Occipital lobe (tissue), 3 donors: ENCODE measurements at places on chromosomes 2 and 18. TPM values are rescaled to one million over a fixed set of nuclear protein-coding genes. Genes with fewer than 3 reads are reported as not detected.

Gene RFTN2
- total RNA-seq: 29.9 TPM

Gene OSR1
- total RNA-seq: 4.4 TPM

Gene ITGA4
- total RNA-seq: 8.7 TPM

DNA sequence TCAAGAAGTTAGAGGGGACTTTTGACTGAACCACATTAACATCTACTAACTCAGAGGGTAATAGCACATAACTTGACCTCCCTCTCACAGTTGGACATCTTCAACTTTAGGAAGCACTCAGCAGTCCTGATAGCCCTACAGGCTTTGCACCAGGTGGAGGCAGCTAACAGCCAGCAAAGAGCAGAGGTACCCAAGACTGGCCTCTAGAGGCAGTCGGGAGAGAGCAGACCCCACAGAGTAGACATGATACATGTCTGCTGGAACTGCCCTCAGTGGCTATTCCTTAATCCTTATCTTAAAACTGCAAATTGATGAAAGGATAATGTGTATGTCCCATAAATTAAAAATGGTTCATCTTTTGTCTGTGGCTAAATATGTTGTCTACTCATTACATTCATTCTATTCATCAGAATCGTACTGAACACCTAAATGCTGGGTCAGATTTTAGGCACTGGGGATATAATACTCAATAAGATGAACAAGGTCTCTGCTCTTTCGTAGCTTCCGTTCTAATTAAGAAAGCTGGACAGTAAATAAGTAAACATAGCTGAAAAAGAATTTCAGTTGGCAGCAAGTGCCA is 49.8 kb downstream of the CAB39 start:
- no peak for DNase-seq

DNA sequence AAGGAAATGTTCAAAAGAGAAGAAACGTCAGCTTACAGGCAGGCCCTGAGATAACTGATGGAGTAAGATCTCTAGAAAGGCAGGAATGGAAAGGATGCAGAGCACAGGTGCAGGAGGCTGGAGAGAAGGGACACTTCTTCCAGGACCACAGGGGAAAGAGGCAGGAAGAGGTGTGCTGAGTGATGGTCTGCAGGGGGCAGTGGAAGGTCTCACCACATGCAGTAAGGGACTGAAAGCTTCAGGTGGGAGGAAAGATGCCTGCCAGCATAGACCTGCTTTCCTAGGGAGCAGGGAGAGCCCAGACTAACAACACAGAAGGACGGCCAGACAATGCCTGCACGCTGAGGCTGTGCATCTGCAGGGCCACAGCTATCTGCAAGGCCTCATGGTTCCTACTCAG is 156.8 kb downstream of the L3MBTL4 start:
- DNase-seq: no peak

DNA sequence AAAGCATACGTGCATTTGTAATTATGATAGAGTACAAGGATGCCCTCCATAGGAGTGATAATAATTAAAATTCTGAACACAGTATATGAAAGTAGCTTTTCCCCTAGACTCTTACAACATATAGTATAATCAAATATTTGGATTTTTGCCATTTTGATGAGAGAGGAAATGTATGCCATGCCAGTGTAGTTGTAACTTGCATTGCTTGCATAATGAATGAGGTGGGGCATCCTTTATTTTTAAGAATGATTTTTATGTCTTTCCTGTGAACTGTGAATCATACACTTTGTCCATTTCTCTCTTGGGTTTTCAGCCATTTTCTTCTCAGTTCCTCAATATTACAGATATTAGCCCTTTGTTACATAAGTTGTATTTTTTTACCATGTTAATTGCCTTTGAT is 197.5 kb downstream of the SCG2 start:
- no peak for DNase-seq

- no peak for DNase-seq
These were observed 34.9 kb downstream of the SLC20A1 start for GRCh38 chr2:112680666-112681101.

DNA sequence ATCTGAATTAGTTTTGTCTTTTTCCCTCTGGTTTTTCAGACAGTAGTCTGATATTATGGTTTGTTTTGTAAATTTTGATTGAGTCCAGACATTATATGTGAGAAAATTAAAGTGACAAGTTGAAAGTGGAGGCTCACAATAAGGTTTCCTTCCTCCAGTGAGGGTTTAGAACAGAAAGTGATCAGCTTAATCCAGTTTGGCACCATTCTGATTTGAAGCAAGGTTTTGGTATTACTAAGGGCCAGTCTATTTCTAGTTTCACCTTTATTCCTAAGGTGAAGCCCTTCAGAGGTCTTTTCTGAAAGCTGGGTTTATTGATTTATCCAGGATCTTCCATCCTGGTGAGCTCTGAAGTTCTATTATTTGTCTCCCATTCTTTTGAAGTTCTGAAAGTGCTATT is 68.7 kb downstream of the CDC42EP3 start:
- DNase-seq: no peak

DNA sequence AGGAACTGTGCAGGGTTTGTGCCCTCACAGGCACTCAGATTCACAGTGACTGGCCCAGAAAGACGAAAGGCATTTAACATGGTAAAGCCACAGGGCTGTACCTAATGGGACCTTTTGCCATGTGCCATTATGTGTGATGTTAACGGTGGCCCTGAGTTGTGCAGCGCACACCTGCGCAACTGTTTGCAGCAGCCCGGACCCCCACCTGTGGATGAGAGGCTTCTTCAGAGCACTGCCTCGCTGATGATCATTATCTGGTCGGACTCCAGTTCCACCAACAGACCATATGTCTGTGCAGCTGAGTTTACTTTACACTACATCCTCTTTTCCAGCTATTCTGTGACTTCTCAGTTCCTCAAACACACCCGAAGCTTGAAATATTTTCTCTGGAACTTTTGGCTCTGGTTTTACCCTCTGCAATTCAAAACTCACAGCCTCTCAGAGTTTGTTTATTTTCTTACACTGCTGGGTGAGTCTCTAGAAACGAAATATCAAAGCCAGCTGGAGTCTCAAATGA is 35.6 kb upstream of the UBE2F start:
- DNase-seq: no peak

- DNase-seq: no peak
These were observed 44.2 kb downstream of the RRM2 start for GRCh38 chr2:10166676-10167292.

GRCh38 chr2:166419616-166419934 is 43.8 kb upstream of the SCN9A start:
- no peak for DNase-seq

DNA sequence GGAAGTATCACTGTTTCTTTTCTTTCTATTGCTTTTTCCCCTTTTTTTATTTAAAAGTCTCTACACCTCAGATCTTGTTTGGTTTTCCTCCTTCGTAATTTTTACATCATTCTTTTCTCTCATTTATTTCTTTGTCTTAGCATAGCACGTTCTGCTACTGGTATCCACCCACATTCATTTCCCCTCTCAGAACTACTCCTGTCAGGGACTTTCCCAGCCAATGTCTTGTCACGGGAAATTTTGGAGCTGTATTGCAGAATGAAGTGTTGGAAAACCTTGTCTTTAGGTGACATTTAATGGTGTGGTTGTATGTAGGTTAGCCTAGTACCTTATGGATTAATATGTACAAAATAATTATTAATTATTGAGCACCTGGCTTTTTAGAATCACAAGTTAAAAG is 34.0 kb downstream of the TTLL4 start:
- DNase-seq: no peak

DNA sequence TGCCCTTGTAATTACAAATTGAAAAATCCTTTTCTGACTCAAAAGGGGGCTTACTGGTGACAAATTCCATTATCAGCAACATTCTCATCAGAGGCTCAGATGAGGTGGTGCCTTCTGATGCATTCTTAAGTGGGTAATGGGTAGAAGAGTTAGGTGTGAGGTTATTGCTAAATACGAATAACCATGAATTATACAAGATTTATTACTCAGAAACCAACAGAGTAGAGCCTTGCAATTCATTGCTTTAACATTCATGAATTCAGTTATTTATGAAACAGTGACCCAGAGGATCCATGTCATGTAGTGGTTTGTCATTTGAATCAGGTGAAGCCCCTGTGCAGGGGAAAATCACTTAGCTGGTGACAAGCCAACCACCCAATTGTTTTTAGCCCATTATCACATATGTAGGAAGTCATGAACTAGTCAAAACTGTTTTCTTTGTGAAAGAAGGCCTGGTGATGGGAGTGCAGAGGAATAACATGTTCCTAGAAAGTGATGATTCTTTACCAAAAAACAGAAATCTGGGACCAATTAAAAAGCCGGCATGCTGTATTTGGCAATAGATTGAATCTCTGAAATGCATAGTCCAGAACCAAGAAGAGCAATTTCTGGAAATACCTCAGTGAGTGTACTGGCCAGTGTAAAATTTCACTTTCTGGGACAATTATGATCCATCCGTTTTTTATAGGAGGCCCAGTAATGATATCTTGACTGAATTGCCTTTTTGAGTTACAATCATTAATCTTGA is 70.2 kb downstream of the CRIM1 start:
- no peak for DNase-seq

GRCh38 chr2:69645921-69646320 is 2.4 kb upstream of the AAK1 start:
- no peak for DNase-seq

- no peak for DNase-seq
These were observed 184.0 kb downstream of the SCG2 start for GRCh38 chr2:223418131-223418530.

DNA sequence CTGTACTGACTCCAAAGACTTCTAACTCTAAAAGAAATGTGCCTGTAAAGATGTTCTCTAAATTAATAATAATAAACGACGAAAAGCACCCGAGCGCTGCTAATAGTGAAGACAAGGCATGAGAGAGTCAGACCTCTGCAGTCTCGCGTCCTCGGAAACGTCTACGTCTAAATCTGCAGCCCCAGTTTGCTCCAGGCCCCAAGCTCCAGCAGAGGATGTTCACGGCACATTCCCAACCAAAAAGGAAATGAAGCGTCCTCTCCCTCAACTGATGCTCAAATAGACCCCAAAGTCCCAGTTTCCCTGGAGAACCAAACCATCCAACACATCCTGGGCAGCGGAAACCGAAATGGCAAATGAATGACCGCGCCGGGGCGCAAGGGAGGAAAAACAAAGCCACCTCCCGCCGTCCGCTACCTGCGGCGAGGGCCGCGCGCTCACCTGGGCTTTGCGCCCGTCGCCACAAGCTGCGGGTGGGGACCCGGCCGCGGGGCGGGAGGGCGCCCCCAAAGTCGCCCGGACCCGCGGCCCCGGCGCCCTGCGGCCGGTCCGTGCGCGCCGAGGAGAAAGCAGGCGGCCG is 47.1 kb upstream of the CCDC150 start:
- peak; percentile 55 for DNase-seq

GRCh38 chr2:10817413-10817812 is 4.8 kb upstream of the PDIA6 start:
- no peak for DNase-seq
